Keratinocyte (primary cell): ENCODE measurements at places on chromosomes 5 and 9. TPM values are rescaled to one million over a fixed set of nuclear protein-coding genes. Genes with fewer than 3 reads are reported as not detected.

GRCh38 chr9:87824216-87824875 is 58.3 kb upstream of the SPATA31E1 start:
- DNase-seq: no peak

DNA sequence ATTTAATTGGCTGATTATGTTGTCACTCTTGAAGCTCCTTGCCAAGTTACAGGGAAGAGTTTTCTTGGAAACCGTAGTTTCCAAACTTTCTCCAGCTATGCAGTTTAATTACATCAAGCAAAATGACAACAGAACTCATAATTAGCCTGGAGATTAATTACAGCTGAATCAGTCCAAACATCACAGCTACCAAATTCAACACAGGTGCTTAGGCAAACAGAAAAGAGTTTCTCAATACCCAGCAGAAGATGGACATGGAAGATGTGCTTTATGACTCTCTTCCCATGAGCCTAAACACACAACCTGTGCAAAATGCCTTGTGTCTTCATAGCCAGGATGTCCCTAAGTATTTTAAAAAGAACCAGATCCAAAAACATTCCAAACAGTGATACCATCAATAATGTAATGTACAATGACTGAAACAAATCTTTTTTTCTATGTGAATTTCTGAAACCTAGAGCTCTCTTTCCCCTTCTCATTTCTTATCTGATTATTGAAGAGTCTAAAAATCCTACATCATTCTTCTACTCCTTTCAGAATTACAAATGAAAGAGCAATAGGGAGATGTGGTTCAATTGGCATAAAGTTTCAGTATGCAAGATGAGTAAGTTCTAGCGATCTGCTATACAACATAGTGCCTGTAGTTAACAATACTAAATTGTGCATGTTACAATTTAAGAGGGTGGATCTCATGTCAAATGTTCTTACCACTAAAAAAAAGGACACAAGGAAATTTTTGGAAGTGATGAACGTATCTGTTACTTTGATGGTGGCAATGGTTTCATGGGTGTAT is 124.3 kb downstream of the RASEF start:
- DNase-seq: no peak

- DNase-seq: no peak
Measured at GRCh38 chr5:86152988-86153560, 464.7 kb upstream of the COX7C start.

- no peak for DNase-seq
Measured at GRCh38 chr9:120289990-120290975, 289.7 kb downstream of the CDK5RAP2 start.

- DNase-seq: no peak
Measured at GRCh38 chr9:130018265-130018664, 24.7 kb downstream of the FNBP1 start.

GRCh38 chr9:114092336-114092735 is 6.8 kb downstream of the KIF12 start:
- no peak for DNase-seq

DNA sequence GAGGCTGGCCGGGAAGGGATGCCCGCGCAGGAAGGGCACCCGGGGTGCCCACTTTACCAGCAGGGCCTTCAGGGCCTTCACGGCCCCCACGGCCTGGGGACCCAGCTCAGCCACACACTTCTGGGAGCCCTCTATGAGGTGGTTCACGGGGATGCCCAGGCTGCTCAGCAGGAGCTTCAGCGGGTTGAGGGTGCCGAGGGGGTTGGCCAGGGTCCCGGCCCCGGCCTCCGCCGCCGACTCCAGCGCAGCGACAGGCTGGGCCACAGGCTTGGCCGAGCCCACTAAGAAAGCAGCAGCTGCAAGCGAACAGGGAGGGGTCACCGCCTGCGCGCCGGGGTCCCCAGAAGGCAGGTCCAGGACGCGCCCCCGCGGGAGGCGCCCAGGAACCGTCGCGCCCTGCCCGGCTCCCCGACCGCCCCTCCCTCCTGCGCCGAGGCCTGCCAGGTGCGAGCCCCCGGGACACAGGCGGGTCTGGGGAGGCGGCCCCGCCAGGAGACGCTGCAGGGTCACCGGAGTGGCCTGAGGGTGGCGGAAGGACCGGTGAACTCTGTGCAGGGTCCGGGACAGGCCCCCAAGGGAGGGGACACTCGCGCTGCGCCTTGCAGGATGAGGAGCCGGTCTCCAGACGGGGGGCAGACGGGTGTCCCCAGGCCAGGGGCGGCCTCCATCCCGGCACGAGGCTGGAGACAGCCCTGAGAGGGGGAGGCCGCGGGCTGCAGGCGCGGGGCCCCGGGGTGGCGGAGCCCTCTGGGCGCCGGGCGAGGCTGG is 572 bp downstream of the SCGB3A1 start:
- DNase-seq: no peak

GRCh38 chr9:109805050-109805449 is 25.1 kb downstream of the PALM2AKAP2 start:
- no peak for DNase-seq

- DNase-seq: no peak
Measured at GRCh38 chr5:92525131-92525530, 1055.9 kb downstream of the NR2F1-AS1 start.

DNA sequence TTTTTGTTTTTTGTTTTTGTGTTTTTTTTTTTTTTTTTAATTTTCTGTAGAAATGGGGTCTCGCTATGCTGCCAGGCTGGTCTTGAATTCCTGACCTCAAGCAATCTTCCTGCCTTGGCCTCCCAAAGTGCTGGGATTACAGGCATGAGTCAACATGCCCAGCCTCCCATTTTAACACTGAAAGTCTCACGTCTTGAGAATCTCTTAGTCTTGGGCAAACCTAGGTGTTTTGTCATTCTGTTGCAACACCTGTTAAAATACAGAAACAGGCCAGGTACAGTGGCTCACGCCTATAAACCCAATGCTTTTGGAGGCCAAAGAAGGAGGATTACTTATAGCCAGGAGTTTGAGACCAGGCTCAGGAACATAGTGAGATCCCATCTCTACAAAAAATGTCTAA is 599.0 kb downstream of the TLR4 start:
- DNase-seq: no peak

DNA sequence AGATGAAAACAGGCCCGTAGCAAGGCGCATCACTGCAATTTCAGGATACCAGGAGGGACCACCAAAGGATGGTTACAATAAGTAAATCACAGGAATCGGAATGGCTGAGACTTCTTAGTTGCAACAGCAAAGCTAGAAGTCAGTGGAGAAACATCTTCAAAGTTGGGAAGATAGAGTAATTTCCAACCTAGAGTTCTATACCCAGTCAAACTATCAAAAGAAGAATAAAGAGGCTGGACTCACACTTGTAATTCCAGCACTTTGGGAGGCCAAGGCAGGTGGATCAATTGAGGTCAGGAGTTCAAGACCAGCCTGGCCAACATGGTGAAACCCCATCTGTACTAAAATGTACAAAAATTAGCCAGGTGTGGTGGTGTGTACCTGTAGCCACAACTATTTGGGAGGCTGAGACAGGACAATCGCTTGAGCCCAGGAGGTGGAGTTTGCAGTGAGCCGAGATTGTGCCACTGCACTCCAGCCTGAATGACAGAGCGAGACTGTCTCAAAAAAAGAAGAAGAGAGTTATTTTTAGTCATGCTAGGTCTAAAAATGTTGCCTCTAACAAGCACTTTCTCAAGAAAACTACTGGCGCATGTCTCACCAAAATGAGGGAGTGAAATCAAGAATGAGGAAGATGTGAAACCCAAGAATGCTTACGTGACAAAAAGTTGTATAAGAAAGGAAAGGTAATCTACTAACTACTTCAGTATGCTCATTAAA is 267.7 kb downstream of the DENND1A start:
- no peak for DNase-seq

DNA sequence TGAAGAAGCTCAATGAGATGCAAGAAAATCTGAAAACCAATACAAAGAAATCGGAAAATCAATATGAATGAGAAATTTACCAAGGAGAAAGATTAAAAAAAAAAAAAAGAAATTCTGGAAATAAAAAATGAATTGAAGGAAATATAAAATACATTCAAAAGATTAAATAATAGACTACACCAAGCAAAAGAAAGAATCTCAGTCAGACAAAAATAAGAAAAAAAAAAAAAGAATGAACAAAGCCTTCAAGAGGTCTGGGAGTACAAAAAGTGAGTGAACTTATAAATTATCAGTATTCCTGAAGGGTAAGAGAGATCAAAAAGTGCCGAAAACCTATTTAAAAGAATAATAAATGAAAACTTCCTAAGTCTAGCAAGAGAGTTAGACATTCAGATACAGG is 14.9 kb downstream of the CPLANE1 start:
- no peak for DNase-seq

DNA sequence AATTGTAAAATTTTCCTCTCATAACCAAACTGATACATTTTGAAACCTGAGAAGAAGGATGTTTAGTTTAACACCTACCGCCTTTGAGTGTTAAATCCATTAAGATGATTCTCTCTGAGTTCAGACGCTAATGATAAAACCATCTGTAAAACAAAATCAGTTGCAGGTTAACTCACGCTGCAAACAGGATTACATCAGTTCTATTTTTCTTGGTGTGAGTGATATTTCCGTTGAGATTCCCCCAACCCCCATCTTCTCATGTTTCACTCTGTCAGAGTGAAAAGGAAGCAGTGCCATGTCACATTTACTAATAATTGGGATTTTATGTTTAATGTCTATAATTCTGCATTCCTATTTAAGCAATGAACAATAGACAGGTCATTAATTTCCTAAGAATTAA is 146.5 kb downstream of the FANCC start:
- no peak for DNase-seq

- no peak for DNase-seq
Measured at GRCh38 chr5:130116462-130116861, 212.2 kb downstream of the CHSY3 start.

GRCh38 chr9:124216474-124217176 is 41.1 kb upstream of the NEK6 start:
- no peak for DNase-seq

- no peak for DNase-seq
Measured at GRCh38 chr5:93058309-93058708, 522.7 kb downstream of the NR2F1-AS1 start.

- DNase-seq: peak; percentile 91
Measured at GRCh38 chr9:82021198-82021597, 32.6 kb downstream of the SPATA31D1 start.

- DNase-seq: no peak
Measured at GRCh38 chr9:91012933-91013841, 211.6 kb downstream of the SYK start.

GRCh38 chr9:117160254-117160653 is 254.6 kb downstream of the ASTN2 start:
- DNase-seq: no peak

DNA sequence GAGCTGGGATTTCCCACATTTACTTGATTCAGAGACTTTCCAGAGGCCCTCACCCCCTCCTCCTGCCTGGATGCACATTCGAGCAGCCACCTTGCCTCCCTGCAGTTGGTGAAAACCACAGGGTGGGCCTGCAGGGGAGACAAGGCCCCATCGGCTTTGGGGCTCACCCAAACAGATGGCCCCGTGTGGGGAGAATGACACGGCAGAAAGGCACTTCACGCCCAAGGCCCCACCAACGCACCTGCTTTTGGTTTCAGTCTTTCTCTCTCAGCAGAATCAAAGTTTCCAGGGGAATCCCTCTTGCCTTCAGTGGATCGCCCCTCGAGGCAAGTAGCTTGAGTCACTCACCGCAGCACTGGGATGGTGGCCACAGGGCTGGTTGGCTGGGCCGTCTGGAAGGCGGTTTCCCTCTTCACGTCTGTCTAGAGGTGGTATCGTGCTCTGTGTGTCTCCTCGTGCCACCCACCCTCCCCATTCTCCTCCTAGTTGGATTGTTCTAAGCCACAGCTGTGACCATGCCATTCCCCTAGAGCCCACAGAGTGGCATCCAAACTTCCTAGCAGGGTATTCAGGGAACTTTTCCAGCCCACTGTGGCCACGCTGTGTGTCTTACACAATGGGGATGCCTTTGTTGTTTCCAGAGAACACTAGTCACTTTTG is 31.8 kb downstream of the SEC61B start:
- peak; percentile 45 for DNase-seq

DNA sequence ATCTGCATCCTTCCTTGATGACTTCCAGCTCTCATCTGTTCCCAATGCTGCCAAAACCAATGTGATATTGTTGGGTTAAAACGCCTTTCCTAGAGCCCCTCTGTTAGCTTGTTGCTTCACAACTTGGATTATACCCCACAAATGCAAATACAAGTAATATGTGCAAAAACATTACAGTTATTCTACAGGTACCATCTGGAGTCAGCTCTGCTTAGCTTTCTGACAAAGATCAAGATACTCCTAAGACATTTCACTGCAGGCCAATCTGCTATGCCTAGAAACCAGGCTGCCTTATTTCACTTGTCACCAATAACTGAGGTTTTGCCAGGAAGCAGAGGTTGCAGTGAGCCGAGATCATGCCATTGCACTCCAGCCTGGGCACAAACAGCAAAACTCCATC is 36.9 kb upstream of the ACO1 start:
- no peak for DNase-seq

- no peak for DNase-seq
Measured at GRCh38 chr5:171978519-171978918, 27.9 kb downstream of the FBXW11 start.

- DNase-seq: no peak
Measured at GRCh38 chr5:523441-524222, 617 bp downstream of the SLC9A3 start.

- peak; percentile 74 for DNase-seq
Measured at GRCh38 chr9:131999692-132000551, 79.7 kb downstream of the MED27 start.

- DNase-seq: peak; percentile 90
Measured at GRCh38 chr5:176553260-176554085, 4.3 kb downstream of the CDHR2 start.

The SLC23A1 gene
- 0.03 TPM in 1 of 3 replicates, not detected in the others for polyA plus RNA-seq

The KCNIP1 gene
- not detected in 3 replicates for polyA plus RNA-seq

The CATSPER3 gene
- polyA plus RNA-seq: 0.10 to 0.31 TPM (median 0.22 TPM) in 3 replicates

The PCDHB6 gene
- 0.03 to 0.08 TPM (median 0.05 TPM) in 3 replicates for polyA plus RNA-seq

The FOXD4L6 gene
- polyA plus RNA-seq: 0.03 to 0.19 TPM in 2 of 3 replicates, not detected in the other

The TNIP1 gene
- 43.4 to 98.3 TPM (median 47.9 TPM) in 3 replicates for polyA plus RNA-seq

The CRB2 gene
- not detected in 3 replicates for polyA plus RNA-seq

The TMC1 gene
- 0.05 to 0.24 TPM (median 0.12 TPM) in 3 replicates for polyA plus RNA-seq

The TAF11L10 gene
- polyA plus RNA-seq: not detected in 3 replicates

The RAB3C gene
- not detected in 3 replicates for polyA plus RNA-seq

The C9orf153 gene
- polyA plus RNA-seq: 0.05 to 0.09 TPM in 2 of 3 replicates, not detected in the other
